Activated CD4-positive, alpha-beta T cell treated with anti-CD3 and anti-CD28 coated beads, Interleukin-2, amount 10 ng/mL, durations not matched to agents 7 days and 5 days (primary cell): ENCODE measurements at places on chromosomes 7 and 10. TPM values are rescaled to one million over a fixed set of nuclear protein-coding genes. Genes with fewer than 3 reads are reported as not detected.

Gene SNCG
- not detected for total RNA-seq

Gene GARIN1A
- 0.92 TPM for total RNA-seq

Gene CH25H
- not detected for total RNA-seq

Gene AS3MT
- total RNA-seq, result 0.60 TPM

Gene ELN
- not detected for total RNA-seq

Gene ARHGEF35
- 4.2 TPM for total RNA-seq

DNA sequence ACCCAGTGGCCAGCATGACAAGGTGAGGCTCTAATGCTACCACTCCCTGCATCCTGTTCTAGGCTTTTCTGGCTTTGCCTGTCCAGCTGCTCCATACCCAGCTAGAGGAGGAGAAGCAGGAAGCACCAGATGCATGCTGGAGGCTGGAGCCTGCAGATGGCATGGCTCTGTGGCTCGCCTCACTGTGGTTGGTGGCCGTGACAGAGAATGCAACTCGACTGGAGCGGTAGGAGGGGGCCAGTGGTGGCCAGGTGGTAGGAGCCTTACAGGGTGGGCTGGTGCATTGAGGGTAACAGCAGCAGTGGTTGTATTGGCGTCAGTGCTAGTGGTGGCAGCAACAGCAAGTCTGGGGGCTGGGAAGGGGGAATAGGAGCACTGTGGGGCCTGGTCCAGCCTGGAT, 128.6 kb downstream of the ZNF248 start:
- DNase-seq, result no peak

DNA sequence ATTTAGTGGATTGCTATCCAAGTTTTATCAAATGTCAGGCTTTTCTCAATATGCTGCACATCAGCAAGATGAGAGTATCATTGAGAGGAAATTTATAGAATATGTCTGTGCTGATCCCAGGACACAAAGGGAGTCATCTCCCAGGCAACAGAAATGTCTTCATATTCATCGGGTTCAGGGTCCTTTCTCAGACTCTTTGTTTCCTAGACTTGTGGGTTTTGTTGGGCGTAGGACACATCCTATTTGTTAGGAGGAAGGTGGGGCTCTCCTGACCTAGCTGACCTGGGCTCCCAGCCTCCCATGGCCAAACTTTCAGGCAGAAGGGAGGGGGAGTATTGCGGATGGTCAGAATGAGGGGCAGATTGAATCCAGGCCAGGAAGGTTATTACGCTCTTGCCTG, 22.9 kb upstream of the NPS start:
- no peak for DNase-seq

DNA sequence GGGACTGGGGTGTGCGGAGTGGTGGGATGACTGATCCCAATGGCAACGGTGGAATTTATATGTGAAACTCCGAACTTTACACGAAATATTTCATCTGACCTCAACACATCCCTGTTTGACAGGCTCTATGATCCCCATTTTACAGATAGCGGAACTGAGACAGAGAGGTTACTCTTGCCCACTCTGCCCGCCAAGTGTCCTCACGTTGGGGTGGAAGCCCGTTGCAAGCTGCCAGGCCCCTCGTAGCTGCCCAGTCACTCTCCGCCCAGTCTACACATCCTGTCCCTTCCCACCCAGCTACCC, 397 bp upstream of the NFE2L3 start:
- DNase-seq, result no peak

DNA sequence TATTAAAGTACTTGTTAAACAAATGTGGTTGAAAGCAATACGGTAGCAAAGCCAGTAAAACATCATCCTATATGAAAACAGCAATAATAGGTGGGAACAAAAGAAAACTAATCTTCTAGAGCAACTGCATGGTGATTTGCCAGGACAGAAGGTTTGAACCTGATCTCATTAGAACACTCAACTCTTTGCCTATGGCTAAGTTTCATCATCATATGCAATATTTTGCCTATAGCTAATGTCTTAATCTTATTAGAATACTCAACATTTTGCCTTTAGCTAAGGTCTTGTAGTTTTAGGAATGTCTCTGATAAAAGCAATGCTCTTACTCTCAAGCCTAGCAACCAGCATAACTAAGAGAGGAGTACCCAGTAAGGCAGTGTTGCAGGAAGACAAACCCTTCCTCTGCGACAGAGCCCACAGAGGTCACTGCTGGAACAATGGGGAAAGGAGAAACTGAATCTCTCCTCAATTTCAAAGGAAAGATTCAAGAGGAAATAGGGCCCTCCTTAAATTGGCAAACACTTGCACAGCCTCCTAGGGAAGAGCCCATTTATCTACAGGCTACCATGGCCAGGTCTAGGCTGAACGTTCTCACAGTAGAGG, 38.3 kb downstream of the CADPS2 start:
- no peak for DNase-seq

DNA sequence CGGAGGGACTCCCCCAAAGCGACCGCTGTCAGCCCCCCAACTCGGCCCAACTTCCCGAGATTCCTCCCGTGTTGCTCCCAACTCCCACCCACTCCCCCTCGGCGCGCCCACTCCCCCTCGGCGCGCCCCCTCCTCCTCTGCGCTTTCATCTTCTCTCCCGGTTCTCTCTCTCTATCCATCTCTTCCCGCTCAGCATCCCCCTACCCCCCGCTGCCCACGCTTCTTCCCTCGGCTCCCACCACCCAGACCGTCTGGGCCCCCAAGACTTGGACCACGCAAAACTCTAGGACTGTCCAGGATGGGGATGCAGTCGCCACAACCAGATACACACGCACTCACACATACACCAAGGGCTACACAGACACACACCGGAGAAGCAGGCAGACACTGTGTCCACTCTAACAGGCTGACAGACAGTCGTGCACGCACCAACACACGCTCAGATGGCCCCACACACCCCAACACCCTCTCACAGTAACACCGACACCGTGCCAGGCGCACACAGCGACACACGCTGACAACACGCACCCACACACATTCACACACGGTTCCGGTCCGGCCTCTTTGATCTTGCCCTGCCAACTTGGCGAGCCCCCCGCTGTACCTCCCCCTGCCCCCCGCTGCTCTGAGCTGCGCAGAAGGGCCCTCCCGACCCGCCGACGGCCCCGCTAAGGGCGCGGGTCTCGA, 1.1 kb downstream of the GRID1 start:
- DNase-seq, result no peak

DNA sequence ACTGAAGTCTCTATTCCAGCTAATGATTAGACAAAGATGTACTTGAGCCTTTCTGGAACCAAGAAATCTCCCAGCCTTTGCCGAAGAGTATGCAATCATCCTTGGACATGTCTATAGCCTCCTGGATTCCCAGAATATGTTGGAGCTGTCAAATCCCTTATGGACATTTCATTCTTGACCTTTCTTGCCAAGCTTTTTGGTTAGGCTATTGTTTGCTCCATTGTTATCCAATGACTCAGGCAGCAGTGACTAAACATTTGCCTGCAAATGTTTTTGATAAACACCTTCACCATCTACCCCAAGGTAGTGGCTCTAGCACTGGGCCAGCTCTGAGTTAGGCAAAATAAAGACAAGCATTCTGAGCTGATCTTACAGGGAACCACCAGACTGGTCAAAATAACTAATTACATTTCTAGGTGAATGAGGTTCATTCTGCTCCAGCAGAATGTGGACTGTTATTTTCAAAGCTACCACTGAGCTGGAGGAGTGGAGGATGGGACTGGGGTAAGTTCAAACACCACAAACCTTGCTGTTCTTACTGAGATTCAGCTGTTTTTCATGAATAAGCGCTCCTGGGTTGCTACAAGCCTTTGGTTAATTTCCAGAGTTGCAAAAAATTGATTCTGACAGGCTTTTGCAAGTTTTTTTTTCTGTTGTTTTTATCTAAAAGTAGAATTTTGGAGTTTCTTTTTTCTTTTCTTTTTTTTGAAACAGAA, 81.0 kb downstream of the TMEM270 start:
- DNase-seq, result no peak

DNA sequence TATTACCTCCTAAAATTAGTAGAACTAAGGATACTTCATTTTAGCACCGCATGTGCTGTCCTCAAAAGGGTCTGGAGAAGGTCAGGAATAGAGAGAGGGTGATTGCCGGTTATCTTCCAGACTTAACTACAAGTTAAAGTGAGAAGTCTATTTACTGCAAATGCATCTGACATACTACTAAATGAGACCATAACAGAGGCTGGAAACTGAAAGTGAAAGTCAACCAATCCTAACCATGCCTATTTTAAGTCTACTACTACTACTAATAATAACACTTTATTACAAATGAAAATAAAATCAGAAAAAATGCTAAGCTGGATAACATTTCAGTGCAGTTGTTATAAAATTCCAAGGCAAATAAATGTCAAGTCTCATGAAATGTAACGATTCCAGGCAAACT, 244.7 kb downstream of the KIF20B start:
- DNase-seq, result no peak

DNA sequence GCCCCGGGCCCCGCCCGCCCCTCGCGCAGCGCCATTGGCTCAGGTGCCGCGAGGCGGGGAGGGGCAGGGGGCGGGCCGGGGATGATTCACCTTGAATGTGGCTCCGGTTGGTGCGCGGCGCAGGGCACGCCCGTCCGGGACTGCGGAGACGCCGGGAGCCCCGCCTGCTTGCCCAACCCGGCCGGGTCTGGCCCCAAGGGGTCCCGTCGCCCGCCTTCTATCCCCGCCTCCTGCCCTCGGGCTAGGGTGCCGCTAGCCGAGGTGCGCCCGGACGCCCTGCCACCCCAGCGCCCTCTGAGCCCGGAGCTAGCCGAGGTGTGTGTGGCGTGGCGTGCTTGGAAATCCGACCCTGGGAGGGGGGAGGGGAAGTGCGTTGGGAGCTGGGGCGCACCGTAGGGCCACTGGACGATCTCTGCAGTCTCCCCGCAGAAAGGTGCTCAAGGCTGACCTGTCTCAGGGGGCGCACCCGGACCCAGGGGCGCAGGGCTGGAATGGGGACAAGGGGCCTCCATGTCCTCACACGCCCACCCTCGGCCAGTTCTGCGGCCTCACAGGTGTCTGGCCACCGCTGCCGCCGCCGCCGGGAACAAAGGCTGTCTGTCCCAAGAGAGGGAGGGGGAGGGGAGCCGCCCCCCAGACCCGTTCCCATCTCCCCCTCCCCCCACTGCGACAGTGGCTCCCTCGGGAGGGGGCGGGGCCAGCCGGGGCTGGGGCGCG, 168.9 kb downstream of the NRF1 start:
- DNase-seq, result peak; percentile 71

GRCh38 chr7:148563583-148564274, 26.8 kb upstream of the C7orf33 start:
- DNase-seq, result no peak

DNA sequence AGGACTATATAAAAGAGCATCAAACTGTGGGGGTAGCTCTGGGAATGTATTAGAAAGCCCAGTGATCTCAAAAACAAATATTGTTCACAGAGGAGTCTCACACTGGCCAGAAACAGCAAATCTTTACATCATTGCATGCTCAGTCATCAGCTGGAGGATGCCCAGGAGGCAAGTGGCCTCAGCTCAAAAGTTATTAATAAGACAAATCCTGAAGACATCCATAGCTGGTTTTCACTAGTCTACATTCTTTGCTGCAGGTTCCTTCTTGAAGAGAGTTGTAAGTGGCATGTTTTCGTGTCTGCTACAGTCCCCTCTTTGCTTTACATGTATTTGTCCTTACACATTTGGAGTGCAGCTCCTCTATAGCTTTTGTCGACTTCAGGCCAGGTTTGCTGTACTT, 8.6 kb upstream of the CCDC7 start:
- no peak for DNase-seq

GRCh38 chr7:130356876-130357611, 12.4 kb downstream of the CPA5 start:
- no peak for DNase-seq

DNA sequence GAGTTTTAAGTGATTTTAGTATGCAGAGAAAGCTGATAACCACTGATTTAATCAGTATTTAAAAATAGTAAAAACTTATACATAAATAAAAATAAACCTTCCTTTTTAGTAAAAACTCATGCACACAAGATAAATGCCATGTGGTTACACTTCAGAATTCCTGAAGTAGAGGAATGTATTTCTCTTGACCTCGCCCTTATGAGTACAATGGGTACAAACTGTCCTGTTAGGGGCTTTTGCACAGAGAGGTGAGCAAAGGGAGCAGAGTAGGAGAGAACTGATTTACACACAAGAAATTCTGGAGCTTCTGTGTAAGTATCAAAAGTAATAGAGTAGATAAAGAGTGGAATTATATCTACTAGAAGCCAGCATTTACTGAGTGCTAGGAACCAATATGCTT, 279.6 kb downstream of the PPP1R3A start:
- DNase-seq, result no peak

DNA sequence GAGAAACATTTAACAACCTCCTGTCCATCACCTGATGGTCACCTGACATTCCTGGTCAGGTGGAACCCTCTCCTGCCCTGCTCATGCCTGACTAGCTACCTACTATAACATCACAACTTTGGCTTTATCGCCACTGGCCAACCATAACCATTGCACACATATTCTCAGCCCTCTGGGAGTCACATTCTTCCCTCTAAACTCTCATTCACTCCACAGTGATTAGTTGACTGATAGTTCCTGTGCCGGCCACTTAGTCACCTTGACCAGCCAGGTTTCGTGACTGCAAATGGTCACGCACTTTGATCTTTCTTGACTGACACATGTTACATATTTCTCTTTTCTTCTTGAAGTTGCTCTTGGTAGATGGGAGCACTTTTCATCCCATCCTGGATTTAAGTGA, 50.1 kb downstream of the GNAI1 start:
- no peak for DNase-seq

DNA sequence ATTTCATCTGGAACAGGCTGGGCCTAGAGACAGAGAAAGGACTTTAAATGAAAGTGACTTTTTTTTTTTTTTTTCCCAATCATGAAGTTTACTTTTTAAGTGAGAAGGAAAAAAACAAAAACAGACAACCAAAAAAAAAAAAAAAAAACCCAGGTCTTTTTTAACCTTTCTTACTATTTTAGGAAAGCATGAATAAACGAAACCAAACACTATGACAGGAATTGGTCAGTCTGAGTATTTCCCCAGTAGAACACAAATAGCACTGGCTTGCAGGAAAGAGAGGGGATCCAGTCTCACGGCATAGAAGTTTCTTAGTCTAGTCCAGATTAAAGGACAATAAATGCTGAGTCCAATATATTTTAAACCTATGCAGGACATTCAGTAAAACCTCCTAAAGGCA, 180.5 kb upstream of the CCDC6 start:
- DNase-seq, result no peak

GRCh38 chr10:121325490-121326231, 272.6 kb downstream of the FGFR2 start:
- no peak for DNase-seq
